Activated T-cell treated with anti-CD3 and anti-CD28 coated beads for 1 hour (primary cell): ENCODE measurements at places on chromosomes 2 and 18.

- DNase-seq, result no peak
Observed at GRCh38 chr2:53397085-53397484, 370.5 kb upstream of the CHAC2 start.

- no peak for DNase-seq
Observed at GRCh38 chr2:143545059-143545948, 416.1 kb downstream of the ARHGAP15 start.

GRCh38 chr2:161423421-161424393 is 7.6 kb downstream of the TBR1 start:
- no peak for DNase-seq

GRCh38 chr2:197435598-197436420 is 981 bp upstream of the SF3B1 start:
- DNase-seq, result no peak

DNA sequence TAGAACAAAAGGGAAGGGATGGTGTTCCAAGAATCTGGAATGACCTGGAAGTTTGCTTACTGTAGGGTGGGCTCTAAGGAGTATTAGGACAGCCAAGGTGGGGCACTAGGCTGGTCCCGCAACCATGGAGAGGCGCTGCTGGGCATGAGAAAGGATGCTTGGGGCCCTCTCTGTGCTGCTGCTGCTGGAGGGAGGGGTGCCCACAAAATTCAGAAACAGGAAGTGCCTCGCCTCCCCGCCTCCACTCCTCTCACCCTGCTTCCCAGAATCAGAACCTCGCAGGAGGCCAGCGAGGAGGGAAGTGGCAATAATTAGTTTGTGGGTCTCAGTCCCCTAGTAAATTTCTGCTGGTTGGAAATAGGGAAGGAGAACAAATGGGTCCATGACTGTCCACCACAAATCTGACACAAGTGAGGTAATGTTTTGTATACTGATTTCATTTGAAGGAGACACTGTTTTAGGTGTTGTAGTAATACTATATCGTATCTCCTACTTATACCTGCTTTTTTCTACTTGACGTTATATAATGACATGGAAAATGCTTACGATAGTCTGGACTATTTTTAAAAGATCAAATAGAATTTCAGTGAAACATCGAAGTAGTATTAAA is 7.9 kb upstream of the PDCL3 start:
- DNase-seq, result peak; percentile 14

GRCh38 chr2:127932199-127932876 is 46.6 kb upstream of the AMMECR1L start:
- DNase-seq, result no peak

DNA sequence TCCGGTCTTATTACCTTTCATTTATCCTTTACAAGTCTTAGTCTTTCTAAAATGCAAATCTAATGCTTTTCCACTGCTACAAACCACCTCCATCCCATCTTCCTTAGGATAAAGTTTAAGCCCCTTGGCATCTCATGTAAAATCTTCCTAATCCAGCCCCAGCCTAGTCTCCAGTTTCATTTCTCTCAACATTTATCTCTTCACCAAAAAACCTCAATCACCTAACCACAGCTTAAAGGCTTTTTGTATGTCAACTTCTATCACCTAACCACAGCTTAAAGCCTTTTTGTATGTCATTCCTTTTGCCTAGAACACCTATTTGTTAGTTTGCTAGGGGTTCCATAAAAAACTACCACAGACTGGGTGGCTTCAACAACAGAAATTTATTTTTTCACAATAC is 4.2 kb downstream of the TRAK2 start:
- DNase-seq, result no peak

- DNase-seq, result no peak
Observed at GRCh38 chr2:128455721-128456050, 137.0 kb upstream of the HS6ST1 start.

GRCh38 chr2:222399038-222399783 is 25.1 kb upstream of the SGPP2 start:
- DNase-seq, result no peak

DNA sequence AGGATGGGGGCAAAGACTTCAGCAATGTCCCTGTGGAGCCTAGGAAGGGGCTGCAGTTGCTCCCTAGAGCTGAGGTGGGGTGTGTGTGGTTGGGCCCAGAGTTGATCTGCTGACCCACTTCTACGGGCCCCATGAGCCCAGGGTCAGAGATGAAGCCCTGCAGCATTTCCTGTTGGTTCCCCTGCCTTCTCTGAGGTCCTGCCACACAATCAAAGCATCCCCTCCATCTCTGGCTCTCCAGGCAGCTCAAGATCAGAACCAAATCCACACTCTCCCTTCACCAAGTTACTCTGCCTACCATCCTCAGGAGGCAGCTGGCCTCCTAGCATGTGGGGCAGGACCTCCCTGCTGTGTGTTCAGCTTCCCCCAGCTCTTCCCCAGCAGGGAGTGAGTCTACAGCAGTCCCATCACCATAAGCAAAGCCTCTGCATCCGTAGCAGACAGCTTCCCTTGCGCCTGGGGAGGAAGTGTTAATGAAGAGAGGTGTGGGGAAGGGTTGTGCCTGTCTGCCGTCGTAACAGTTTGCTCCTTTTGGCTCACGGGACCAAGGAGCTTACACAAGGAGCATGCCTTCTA is 26.9 kb downstream of the TMEM247 start:
- DNase-seq, result no peak

- DNase-seq, result no peak
Observed at GRCh38 chr18:27033722-27034121, 151.4 kb downstream of the CHST9 start.

DNA sequence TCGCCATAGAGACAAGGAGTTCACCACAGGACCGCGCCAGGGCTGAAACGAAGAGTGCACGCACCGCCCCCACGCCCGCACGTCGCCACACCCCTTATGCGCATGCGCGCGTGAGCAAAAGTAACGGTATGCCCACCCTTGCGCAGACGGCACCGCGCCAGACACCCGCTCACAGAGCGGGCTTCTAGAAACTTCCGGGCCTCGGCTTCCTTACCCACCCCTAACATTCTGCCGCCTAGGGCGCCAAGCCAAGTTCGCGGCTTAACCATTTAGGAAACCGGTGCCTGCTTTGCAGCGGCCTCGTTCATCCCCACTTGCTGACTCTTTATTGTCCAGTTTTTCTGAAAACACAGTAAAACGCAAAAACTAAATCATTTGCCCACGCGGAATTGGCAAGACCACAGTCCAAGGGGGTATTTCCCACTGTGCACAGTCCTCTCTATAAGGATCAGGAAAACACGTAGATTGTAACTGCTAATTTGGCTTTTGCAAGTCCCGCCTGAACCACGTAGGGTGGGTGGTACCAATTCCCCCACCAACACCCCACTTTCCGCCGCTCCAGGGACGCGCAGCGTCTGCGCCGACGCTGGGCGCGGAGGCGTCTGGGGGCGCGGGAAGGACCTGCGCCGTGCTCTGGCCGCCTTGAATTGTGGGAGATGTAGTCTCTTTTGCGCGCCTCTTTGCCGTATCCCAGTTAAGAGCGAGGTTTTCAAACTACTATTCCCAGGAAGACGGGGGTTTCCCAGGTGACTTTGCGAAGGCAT is at the start of the genes FBXO15 and TIMM21:
FBXO15 (minus strand) TSS at position 56 of the 764 bp plus-strand sequence; CDS start at position 7, 49 bp downstream.
TIMM21 (plus strand) TSS at position 745 of the 764 bp plus-strand sequence. CDS start 286 bp downstream, outside the sequence.
- DNase-seq, result peak; percentile 95
